ENCODE measurements at places on chromosomes 3 and 15. TPM values are rescaled to one million over a fixed set of nuclear protein-coding genes. Genes with fewer than 3 reads are reported as not detected.

GRCh38 chr3:98552232-98553020 is 20.6 kb downstream of the GPR15 start:
- H3K27me3 ChIP-seq: no peaks in the 10 kb centered on the region
- no peaks in the 10 kb centered on the region for H3K4me1 ChIP-seq
- no peak overlapping the region for H3K27ac ChIP-seq
- no peaks in the 10 kb centered on the region for H3K36me3 ChIP-seq

DNA sequence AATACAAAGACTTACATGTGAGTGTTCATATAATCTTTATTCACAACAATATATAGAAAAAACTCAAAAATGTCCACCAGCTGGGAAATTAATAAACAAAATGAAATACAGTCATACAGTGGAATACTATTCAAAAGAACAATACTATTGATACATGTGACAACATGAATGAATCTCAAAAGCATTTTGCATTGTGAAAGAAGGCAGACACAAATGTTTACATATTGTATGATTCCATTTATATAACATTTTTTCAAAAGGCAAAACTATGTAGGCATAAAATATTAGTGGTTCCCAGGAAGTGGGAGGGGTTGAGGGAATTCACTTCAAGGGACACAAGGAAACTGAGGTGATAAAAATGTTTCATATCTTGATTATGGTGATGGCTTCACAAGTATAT is 303.2 kb downstream of the CTNNB1 start:
- no peak for DNase-seq
- H3K27me3 ChIP-seq: no peaks in the 10 kb centered on the region
- H3K4me1 ChIP-seq: no peaks in the 10 kb centered on the region
- no peak overlapping the region for H3K27ac ChIP-seq

- no peaks in the 10 kb centered on the region for H3K27me3 ChIP-seq
- no peaks in the 10 kb centered on the region for H3K4me1 ChIP-seq
- DNase-seq: no peak
- no peak overlapping the region for H3K4me3 ChIP-seq
These were observed 36.5 kb downstream of the SLC6A20 start for GRCh38 chr3:45759851-45760250.

DNA sequence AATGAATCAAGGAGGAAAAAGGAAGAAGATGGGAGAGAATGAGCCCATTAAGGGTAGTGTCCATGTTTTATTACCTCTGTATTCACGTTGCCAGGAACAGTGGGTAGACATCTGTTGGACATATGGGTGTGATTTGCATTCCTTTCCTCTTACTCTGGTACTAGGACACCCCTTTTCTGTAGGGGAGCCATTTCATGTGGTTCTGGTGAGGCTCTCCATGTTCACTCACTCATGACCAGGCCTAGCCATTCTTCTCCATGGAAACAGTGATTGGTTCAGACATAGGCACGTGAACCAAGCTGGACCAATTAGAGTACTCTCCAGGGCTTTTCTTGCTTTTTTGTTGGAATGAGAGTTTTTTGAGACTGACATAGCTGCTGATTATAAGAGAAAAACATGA is 39.6 kb upstream of the PDCD6IP start:
- no peaks in the 10 kb centered on the region for H3K36me3 ChIP-seq
- H3K27me3 ChIP-seq: no peaks in the 10 kb centered on the region
- H3K4me1 ChIP-seq: no peaks in the 10 kb centered on the region
- H3K27ac ChIP-seq: no peak overlapping the region
- DNase-seq: no peak

- H3K27ac ChIP-seq: no peak overlapping the region
- H3K4me3 ChIP-seq: no peak overlapping the region
- H3K36me3 ChIP-seq: peaks cover 38% of the 10 kb centered on the region
- no peaks in the 10 kb centered on the region for H3K4me1 ChIP-seq
- H3K27me3 ChIP-seq: no peaks in the 10 kb centered on the region
These were observed 26.3 kb downstream of the DZIP1L start for GRCh38 chr3:138089091-138089490.

- H3K4me1 ChIP-seq: peaks cover 7% of the 10 kb centered on the region
- H3K36me3 ChIP-seq: peaks cover 31% of the 10 kb centered on the region
- H3K4me3 ChIP-seq: peak overlapping the region; percentile 96
These were observed 627 bp upstream of the FAM131A start for GRCh38 chr3:184336547-184337398.

DNA sequence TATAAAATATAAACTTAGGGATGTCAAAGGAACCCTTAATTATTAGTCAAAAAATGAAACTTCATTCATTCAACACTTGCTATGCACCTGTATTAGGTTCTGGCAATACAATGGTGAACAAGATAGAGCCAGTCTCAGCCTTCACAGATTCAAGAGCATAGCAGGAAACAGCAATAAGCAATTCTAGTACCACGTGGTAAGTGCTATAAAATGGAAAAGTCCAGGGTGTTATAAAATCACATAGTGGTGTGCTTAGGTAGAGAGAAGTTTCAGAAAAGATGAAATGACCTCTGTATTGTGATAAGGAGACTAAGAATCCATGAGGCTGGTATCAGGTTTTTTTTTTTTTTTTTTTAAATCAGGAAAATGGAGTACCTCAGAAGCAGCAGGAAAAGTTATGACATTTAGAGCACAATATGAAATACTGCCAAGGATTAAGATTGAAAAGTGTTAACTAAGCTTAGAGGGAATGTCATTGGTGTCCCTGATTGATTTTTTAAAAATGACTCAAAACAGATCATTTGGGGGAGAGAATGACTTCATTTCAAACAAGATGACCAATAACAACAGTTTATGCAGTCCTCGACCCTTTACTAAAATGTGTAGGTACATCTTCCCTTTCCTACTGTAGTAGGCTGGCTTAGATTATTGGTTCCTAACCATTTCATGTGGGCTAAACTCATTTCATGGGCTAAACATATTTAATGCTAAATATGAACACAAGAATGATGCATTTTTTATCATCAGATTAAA is 5.0 kb downstream of the TOMM70 start:
- peaks cover 4% of the 10 kb centered on the region for H3K4me1 ChIP-seq
- H3K4me3 ChIP-seq: no peak overlapping the region
- H3K36me3 ChIP-seq: no peaks in the 10 kb centered on the region

DNA sequence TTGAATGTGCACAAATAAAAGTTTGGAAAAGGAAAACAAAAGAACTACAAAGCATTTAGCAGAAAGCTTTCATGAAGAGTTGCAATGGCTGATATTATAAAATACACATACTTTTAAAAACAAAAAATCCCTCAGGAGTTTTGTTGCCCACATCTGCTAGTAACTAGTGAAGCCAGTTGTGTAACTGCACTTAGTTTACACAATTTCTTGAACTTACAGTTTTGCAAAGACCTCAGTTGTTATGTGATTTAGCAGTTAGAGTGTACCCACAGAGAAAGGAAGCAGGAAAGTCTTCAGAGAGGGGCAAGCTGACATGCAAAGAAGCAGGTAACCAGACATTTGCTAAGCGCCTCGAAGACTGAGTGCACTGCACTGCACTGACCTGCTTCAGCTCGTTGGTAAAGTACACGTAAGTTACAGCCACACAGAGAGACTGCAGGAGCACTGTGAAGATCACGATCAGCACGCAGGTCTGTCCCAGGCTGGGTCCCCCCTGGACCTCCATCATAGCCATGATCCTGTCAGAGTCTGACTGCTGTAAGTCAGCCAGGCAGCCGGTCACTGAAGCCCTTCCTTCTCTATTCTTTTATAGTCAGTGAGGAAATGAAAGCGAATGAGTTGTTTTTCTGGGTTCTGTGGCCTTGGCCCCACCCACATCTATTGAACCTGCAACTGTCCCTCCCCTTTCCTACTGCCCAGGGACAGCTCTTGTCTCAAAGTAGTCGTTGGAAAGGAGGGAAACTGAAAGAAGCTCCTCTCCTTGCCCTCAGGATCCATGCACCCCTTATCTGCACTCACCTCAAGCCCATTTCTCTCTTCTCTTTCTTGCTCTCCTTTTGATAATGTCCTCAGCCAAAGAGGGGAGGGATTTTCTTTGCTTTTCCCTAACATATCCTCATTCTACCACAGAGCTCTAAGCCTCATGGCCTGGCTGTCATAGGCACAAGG is at the start of gene TNFSF10:
Gene TNFSF10, minus strand, starts transcription at position 560 of the 948 bp plus-strand sequence. Its CDS starts 46 bp downstream, at position 514.
- H3K4me1 ChIP-seq: no peaks in the 10 kb centered on the region
- peak; percentile 28 for DNase-seq
- H3K27me3 ChIP-seq: no peaks in the 10 kb centered on the region
- no peaks in the 10 kb centered on the region for H3K36me3 ChIP-seq

- H3K4me1 ChIP-seq: no peaks in the 10 kb centered on the region
- no peaks in the 10 kb centered on the region for H3K36me3 ChIP-seq
- H3K4me3 ChIP-seq: no peak overlapping the region
- no peak overlapping the region for H3K27ac ChIP-seq
- no peaks in the 10 kb centered on the region for H3K27me3 ChIP-seq
- no peak for DNase-seq
These were observed 361.8 kb downstream of the MFSD1 start for GRCh38 chr3:159163656-159164055.

DNA sequence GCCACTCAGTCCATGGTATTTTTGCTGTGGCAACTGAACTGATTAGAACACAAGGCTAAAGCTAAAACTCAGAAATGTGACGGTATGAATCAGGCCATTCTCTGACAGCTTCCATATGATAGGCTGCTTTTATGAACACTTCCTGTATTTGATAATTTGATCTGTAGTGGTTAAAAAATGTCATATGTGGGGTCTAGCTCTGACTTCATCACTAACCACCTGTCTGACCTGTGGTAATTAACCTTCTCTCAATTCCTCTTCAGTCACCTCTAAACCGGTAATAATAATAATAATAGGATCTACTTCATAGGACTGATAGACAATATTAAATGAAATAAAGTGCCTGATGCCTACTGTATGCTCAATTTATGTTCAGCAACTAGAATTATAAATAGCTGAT is 223.2 kb downstream of the MBNL1 start:
- no peaks in the 10 kb centered on the region for H3K27me3 ChIP-seq
- no peaks in the 10 kb centered on the region for H3K36me3 ChIP-seq

GRCh38 chr15:68618394-68618793 is 39.6 kb downstream of the CORO2B start:
- peaks cover 14% of the 10 kb centered on the region for H3K4me1 ChIP-seq
- no peak overlapping the region for H3K27ac ChIP-seq
- no peak overlapping the region for H3K4me3 ChIP-seq
- no peak for DNase-seq
- H3K36me3 ChIP-seq: no peaks in the 10 kb centered on the region

DNA sequence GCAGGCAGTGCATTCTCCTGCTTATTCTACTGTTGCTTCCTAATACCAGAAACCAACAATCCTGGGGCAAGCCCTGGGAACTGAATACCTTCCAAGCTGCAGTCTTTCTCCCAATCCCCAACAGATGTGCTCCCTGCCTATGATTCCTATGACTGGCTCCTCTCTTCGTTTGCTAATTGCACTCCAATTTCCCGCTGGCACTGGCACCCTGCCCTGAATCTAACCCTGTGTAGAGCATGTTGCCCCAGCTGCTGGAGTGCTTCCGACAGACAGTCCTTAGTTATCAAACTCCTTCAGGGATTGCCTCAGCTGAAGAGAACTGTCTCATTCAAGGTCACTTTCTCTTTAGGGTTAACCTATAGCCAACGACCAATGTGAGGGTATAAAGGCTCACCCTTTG is 214.1 kb downstream of the NECTIN3 start:
- H3K4me1 ChIP-seq: no peaks in the 10 kb centered on the region
- H3K36me3 ChIP-seq: no peaks in the 10 kb centered on the region
- H3K27ac ChIP-seq: no peak overlapping the region

TICRR gene
- not detected for total RNA-seq

FGF7 gene
- 31.4 TPM for total RNA-seq

NOX5 gene
- 0.53 TPM for total RNA-seq

SPRED1 gene
- total RNA-seq: 9.4 TPM

TTLL13 gene
- not detected for total RNA-seq

DNAH12 gene
- total RNA-seq: not detected

GOLGA8K gene
- total RNA-seq: not detected

Measured in ascending aorta (tissue), 2 donors.